ENCODE measurements at places on chromosomes 2 and 18.

DNA sequence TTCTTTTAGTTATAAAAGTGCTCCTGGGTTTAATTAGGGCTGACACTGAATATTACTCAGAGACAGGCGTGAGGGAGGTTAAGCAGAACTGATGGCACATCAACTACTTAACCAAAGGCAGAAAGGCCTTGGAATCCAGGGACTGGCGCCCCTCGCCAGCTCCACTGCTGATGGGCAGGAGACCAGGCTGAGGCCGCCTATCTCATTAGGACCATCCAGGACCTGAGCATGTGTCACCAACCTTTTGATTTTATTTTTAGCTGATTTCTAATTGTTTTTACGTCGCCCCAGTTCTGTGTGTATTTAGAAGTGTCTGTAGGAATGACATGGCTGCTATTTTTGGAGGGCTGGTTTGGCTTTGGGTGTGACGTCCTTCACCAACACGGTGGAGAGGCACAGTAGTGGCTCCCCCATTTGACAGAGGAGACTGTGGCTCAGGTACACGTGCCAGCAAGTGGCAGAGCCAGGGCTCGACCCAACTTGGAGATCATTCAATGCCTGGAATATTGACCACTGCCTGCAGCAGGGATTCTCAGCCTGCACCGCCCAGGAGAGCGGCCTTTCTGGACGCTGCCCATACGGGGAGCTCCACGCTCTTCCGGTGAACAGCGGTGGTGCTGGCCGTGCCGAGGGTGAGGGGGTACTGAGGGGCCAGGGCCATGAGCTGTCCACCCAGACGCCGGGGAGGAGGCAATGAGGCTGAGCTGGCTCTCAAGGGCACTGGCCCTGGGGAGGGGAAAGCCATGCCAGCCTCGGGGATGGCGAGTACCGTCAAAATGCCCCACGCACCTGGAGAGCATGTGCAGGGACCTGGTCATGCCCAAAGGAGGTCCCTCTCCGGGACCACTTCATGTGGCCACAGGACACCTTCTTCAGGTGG lies 205.7 kb downstream of the ASB1 start:
- no peak for DNase-seq

GRCh38 chr2:119721043-119721442 lies 38.7 kb upstream of the PTPN4 start:
- DNase-seq = no peak

GRCh38 chr2:232843834-232844233 lies 26.2 kb upstream of the SNORC start:
- no peak for DNase-seq

DNA sequence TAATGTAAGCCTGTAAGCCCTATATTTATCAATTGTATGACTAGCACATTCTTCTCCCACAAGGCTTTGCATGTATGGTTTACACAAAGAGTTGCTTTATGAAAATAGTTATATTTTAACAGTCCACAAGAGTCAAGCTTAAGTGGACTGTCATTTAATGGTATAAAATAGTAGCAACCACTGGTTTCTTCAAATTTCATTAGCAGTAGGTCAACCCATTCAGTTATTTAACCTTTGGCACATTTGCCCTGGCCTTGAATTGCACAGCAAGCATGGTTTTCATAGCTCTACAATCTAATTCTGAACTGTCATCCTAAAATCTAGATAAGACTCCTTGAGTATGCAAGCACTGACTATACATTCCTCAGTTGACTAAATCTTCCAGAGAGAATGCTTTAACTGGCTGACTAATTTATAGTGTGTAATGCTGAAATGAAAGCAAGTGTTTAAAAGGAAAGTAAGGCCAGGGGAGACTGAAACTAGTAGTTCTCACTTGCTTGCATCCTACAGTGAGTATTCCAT lies 1.8 kb downstream of the DPP4 start:
- DNase-seq = no peak

GRCh38 chr18:37253394-37254235 lies 312.0 kb downstream of the CELF4 start:
- no peak for DNase-seq

DNA sequence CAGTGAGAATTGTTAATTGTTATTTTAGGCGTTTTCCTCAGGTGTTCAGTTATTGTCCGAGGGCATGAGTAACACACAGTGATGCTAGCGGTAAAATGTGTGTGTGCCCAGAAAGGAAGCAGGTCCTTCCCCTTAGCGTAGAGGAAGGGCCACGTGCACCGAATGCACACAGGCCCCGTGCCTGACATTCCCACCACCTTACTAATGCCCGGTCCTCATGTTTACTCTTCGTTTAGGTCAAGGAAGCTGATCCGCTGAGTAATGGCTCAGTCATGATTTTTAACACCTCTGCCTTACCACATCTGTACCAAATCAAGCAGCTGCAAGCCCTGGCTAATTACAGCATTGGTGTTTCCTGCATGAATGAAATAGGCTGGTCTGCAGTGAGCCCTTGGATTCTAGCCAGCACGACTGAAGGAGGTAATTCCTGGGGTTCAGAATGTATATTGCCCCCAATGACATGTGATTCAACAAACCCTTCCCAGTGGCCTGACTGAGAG lies 76.7 kb downstream of the MERTK start:
- no peak for DNase-seq

DNA sequence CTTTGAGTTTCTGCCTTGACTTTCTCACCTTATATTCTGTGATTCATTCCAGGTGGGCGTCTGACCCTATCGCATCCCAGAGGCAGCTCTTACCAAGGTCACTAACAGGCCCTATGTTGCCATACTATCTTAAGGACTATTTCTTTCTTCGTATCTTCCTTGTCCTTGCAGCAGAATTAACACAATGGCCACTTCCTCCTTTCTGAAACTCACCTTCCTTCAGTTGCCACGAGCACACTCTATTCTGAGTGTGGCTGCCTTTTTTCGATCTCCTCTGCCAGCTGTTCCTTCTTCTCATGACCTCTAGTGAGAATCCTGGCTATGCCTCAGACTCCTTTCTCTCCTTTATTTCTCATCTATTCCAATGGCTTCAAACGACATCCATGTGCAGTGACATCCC lies 160.4 kb upstream of the CCDC195 start:
- DNase-seq = no peak

DNA sequence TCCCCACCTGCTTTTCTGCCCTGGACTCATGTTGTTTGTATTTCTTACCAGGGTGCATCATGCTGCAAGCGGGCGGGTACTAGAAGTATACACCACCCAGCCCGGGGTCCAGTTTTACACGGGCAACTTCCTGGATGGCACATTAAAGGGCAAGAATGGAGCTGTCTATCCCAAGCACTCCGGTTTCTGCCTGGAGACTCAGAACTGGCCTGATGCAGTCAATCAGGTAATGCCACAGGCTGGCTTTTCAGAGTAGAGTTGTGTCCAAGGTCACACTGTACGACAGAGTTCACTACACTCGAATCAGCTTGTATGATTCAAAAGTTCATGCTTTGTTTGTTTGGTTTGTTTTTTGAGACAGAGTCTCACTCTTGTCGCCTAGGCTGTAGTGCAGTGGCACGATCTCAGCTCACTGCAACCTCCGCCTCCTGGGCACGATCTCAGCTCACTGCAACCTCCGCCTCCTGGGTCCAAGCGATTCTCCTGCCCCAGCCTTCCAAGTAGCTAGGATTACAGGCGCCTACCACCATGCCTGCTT lies 19.4 kb downstream of the SRSF7 start:
- DNase-seq = no peak

All from activated CD8-positive, alpha-beta memory T cell treated with anti-CD3 and anti-CD28 coated beads for 1 hour (primary cell).